H54 (cell line): ENCODE measurements at places on chromosomes 7 and 10.

- DNase-seq: peak; percentile 30
Observed at GRCh38 chr7:40922316-40922670, 780.6 kb downstream of the INHBA start.

DNA sequence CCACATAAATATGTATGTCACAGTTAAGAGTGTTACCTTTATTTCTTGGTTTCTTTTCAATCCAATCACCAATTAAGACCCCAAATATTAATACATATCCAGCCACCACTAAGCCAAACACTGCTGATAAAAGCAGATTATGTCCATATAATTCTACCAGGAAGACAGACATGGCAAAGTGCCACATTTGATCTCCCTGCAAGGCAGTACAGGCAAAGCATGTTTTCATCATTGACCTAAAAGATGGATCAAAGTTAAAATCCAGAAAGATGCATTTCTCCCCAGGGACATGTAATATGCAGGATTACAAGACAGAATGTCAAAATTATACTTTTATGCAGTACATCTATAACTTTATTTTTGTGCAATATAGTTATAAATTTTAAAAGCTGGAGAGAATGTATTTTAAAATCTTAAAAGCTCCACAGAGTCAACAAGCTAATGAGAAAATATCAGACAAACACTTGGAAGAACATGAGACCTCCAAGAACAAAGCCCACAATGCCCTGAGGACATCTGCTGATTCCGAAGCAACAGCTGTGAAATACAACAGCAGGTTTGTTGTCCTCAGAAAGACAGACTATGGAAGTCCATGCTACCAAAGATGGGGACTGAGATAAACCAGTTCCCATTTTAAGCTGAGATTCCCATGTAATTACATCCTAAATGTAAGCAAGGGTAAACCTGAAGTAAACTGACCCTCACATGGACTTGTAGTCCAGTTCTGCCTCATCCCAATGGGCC lies 54.5 kb upstream of the TOMM7 start:
- DNase-seq: no peak

GRCh38 chr10:21464134-21464533 lies 61.3 kb downstream of the SKIDA1 start:
- no peak for DNase-seq

GRCh38 chr10:62580396-62580795 lies 206.2 kb downstream of the ZNF365 start:
- DNase-seq: no peak
